Naive B cell (primary cell): ENCODE measurements at places on chromosomes 5 and 9. TPM values are rescaled to one million over a fixed set of nuclear protein-coding genes. Genes with fewer than 3 reads are reported as not detected.

GRCh38 chr9:97980479-97980803, 2.7 kb upstream of the ANP32B start:
- no peaks in the 10 kb centered on the region for H3K27me3 ChIP-seq
- peaks cover 10% of the 10 kb centered on the region for H3K4me1 ChIP-seq
- H3K36me3 ChIP-seq = peaks cover under 1% of the 10 kb centered on the region
- no peak for DNase-seq

GRCh38 chr5:133082128-133082527, 30.3 kb downstream of the HSPA4 start:
- peaks cover 29% of the 10 kb centered on the region for H3K4me1 ChIP-seq
- no peak for DNase-seq
- H3K4me3 ChIP-seq = no peak overlapping the region
- H3K36me3 ChIP-seq = peaks cover 8% of the 10 kb centered on the region

The BASP1 gene
- 88.4 TPM for polyA plus RNA-seq

DNA sequence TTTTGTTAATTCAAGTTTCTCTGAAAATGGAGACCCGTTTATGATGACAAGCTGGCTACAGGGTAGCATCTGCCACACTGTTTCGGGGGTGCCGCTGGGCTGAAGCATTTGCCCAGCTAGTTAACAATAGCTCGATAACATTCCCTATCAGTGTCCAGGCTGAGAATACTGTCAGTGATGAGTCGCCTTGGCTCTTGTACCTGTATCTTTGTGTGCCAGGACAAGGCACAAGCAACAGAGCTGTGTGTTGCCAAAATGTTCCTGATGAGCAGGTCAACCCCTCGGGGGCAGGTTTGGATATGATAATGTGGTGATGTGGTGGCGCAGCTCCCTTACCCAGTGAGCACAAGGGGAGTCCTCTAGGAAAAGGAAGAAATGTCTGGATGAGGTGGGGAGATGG, 7.0 kb downstream of the TGFBI start:
- DNase-seq = no peak
- H3K27me3 ChIP-seq = peaks cover 23% of the 10 kb centered on the region
- no peak overlapping the region for H3K27ac ChIP-seq
- H3K4me1 ChIP-seq = peaks cover 22% of the 10 kb centered on the region
- no peak overlapping the region for H3K4me3 ChIP-seq
- peaks cover 8% of the 10 kb centered on the region for H3K36me3 ChIP-seq

- DNase-seq = no peak
- no peak overlapping the region for H3K27ac ChIP-seq
- H3K36me3 ChIP-seq = peaks cover 10% of the 10 kb centered on the region
- peaks cover 29% of the 10 kb centered on the region for H3K27me3 ChIP-seq
- H3K4me1 ChIP-seq = peaks cover 6% of the 10 kb centered on the region
Observed at GRCh38 chr9:38387066-38387465, 5.4 kb upstream of the ALDH1B1 start.
